Stimulated activated CD8-positive, alpha-beta memory T cell treated with anti-CD3 and anti-CD28 coated beads, Interleukin-2, amount 100 ng/mL, for 1 hour (primary cell): ENCODE measurements at places on chromosomes 5 and 9.

DNA sequence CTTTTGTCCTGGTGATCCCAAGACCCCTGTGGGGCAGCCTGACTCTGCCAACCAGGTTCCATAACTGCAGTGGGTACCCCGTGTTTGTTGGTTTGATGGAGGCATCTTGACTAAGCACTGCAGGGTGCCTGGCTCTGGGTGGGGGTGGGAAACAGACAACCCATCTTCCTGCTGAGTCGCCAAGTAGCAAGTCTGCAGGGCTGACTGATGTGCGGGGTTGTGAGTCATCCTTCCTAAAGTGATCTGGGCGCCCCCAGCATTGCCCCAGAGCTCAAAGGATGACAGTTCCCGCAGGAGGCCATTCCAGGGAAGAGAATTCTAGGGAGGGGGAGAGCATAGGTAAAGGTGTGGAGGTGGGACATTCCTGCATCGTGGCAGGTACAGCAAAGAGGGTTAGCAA, 23.5 kb downstream of the DAB2IP start:
- no peak for DNase-seq

GRCh38 chr9:130240410-130241197, 25.0 kb upstream of the HMCN2 start:
- no peak for DNase-seq

GRCh38 chr9:85715587-85715986, 26.2 kb downstream of the AGTPBP1 start:
- no peak for DNase-seq

- DNase-seq, result no peak
Measured at GRCh38 chr5:179160584-179160983, 100.4 kb downstream of the ZNF354C start.

- DNase-seq, result no peak
Measured at GRCh38 chr5:150131978-150132694, 23.5 kb downstream of the PDGFRB start.

DNA sequence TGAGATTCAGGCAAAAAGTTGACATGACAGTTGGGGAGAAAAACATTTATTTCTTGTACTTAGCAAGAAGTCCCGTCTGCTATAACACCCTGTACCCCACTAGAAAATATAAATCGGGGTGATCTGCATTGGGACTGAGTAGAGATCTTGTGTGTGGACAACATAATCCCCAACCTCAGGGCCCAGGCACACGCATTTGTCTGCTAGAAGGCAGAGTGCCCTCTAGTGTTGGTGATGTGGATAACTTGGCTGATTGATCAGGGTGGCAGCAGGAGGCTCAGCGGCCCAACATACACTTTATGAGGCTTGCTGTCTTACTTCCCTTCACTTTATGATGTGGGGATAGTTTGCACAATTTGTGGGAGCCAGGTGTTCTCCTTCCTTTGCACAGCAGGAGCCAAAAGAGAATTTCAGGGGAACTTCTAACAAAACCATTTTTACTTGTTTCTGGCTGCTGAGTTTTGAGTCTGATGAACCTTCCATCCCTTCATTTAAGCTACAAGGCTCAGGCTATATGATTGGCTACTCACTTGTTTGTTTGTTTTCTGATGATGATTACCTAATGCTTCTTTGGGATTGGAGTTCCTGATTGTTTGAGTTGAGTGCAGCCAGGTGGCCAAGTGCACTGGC, 263.2 kb downstream of the DMAC1 start:
- no peak for DNase-seq

DNA sequence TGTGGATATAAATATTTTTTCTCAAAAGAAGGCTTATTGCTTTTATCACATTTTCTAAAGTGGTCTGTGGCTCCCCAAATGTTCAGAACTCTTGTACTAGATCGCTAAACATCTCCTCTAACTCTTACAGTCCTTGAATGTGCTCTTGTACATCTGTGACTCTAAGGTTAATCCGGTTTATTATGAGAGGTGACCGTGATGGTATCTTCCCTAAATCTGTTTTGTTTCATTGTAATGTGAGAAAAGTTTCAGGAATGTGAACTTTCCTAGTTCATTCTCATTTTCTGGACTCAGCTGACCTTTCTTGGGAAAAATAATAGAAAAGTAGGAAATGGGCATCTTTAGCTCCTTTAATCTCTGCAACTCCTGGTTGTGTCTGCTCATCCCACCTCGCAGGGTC, 94.5 kb upstream of the CD180 start:
- DNase-seq, result no peak

GRCh38 chr5:96209829-96210228, 223.2 kb downstream of the PCSK1 start:
- no peak for DNase-seq

GRCh38 chr9:69620731-69621130, 51.4 kb downstream of the APBA1 start:
- no peak for DNase-seq

GRCh38 chr9:128103589-128103962, 24.0 kb downstream of the PTGES2 start:
- DNase-seq, result no peak
